NCI-H2029 treated with DMSO at 0.1 percent for 48 hours (cell line): ENCODE measurements at places on chromosomes 7 and 10.

- no peak for DNase-seq
Measured at GRCh38 chr7:42014625-42015618, 222.1 kb downstream of the GLI3 start.

DNA sequence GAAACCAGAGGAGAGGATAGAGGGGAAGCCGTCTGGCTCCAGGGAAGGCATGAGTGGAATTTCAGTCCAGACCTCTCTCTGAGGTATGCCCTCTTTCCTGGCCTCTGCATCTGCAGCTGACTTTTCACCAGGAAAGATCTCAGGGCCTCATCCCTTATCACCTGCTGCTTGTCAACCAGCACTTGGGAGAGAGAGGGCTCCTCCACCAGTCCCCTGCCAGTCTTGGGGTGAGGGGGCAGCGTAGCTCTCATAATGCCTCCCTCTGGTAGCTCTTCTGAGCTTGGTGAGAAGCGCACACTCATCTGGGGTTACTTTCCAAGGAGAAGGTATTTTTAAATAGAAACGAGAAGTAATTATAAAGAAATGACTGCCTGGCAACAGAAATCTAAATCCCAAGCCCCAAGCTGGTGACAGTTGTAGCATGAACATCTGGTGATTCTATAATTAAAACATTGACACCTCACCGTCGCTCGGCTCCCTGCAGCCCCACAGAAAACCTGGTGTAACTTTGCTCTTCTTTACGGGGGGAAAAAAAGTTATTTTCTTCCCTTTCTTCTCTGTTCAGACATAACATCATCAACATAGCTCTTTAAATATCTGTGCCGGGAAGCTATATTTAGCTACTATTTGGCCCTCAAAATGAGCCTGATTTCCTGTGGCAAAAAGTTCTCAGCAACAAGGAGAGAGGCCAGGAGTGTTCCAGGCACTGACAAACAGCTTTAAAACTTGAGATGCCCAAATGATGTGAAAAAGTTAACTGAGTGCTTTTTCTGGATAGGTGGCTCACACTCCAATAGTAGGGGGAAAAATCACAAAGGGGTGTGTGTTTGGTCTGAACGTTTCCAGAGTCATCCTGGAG, 26.9 kb downstream of the HIP1 start:
- DNase-seq, result no peak

- no peak for DNase-seq
Measured at GRCh38 chr10:43282881-43283280, 16.0 kb upstream of the RASGEF1A start.

GRCh38 chr10:58930500-58930899, 245.9 kb upstream of the PHYHIPL start:
- DNase-seq, result no peak

DNA sequence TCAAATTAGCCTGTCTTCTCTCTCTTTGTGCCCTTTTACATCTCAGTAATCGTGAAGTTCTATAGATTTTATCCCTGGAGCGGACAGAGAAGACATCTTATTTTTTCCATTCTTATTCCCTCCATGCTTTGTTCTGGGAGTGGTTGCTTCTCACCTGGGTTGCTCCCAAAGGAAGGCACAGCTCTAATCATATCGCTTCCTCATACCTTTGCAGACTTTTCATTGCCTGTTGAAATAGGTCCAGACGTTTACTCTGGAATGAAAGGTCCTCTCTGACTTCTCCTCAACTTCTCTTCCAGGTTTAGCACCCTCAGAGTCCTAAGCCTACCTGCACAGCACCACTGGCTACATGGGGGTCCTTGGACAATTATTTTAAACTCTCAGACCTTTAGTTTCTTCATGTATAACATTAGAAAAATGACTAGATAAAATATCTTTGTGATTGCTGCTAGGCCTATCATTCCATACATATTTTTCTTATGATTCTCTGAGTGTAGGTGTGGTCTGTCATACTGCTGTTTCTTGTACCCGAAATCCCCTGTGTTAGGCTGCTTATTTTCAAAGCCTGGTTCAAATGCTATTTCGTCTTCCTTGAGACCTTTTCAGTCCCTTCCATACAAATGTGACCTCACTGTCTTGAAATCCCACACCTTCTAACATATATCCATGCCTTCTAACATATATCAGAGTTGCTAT, 418.1 kb downstream of the GFRA1 start:
- DNase-seq, result no peak

DNA sequence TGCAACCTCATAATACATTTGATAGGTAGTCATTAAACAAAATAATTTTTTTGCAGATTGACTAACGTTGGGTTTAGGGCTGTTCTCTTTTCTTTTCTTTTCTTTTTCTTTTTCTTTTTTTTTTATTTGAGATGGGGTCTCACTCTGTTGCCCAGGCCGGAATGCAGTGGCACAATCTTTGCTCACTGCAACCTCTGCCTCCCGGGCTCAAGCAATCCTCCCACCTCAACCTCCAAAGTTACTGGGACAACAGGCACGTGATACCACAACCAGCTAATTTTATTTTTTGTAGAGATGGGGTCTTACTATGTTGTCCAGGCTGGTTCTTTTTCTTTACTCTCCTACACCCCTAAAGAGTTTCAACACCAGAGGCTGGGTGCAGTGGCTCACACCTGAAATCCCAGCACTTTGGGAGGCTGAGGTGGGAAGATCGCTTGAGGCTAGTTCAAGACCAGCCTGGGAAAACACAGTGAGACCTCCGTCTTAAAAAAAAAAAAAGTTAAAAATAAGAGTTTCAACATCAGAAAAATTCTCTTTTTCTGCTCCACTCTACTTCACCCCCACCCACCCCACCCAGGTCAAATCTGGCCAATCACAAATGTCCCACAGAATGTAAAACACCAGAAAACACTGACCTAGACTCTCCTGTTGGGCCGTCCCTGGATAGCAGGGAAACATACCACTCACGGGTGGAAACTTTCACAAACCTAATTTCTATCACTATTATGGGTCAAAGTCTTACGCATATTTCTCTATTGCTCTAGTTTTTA, 3.0 kb downstream of the HIP1 start:
- no peak for DNase-seq

GRCh38 chr7:143393267-143394041, 12.3 kb downstream of the ZYX start:
- no peak for DNase-seq

DNA sequence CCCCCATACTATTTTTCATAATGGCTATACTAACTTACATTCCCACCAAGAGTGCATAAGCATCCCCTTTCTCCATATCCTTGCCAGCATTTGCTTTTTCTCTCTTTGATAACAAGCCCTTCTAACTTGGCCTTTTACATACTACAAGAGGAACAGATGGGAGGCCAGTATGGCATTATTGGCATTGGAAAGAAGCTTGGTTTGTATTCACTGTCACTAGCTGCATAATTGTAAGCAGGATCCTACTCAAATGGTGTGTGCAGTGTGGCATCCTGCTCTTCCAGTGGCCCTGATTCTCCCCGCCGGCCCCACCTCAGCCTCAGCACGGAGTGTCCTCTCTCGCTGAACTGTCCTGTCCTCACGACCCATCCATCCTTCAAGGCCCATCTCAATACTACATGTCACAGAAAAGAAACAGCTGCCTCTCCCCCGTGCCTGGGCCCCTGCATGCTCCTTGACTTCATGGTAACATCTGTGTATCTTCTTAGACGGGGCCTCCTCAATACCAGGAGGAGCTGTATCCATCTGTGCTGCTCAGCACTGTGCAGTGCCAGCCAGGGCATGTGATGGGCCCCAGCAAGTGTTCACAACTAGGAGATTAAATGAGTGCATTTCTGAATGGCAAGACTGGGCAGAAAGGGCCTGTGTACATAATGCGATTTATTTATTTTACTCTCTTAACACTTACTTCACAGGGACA, 205.2 kb downstream of the COBL start:
- no peak for DNase-seq

- no peak for DNase-seq
Measured at GRCh38 chr7:158603773-158604755, 16.4 kb upstream of the PTPRN2 start.

DNA sequence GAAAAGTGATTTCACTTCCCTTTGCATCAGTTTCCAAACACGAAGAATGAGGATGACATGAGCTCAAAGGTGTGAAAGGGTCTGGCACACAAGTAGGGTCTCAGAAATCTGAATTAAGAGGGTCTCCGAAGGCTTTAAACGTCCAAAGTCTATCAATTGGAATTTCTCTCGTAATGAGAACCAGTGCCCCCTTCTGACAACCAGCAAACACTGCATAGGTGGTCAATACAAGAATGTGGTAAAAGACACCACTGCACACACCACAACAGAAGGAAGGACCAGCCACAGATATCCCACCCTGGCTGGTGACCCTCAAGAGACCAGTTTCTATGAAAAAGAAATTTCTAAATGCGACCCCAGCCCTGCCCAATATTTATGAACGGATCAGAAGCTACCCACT, 78.1 kb downstream of the CALN1 start:
- no peak for DNase-seq

- no peak for DNase-seq
Measured at GRCh38 chr7:24980534-24981170, 674 bp upstream of the OSBPL3 start.

DNA sequence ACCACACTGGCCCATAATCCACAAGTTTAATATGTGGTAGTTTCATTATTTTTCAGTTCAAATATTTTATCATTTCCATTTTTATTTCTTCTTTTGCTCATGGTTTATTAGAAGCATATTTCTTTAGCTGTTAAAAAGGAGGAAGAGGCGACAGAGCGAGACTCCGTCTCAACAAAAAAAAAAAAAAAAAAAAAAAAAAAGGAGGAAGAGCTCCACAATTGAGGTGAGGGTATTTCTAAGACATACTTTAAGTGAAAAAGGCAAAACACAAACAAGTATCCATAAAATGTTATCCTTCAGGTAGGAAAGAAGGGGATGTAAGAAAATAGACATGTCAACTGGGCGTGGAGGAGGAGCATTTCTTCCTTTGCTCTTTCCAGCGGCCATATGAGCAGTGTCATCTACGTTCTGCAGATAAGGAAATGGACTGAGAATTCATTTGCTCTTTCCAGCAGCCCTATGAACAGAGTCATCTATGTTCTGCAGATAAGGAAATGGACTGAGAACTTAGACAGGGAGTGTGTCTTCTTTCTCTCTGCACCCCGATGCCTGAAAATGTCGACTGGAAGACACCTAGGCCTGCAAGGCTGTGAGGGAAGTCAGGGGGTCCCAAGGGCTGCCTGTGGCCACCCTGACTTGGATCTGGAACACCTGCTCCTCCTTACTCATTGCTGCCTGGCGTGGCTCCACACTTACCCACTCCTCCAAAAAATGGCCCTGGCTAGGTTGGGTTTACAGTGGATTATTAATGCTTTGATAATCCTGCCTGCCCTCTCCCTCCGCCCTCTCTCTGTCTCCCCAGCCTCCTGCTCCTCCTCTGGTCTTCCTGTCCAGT, 18.9 kb upstream of the RAMP3 start:
- no peak for DNase-seq

- DNase-seq, result peak; percentile 53
Measured at GRCh38 chr10:63388421-63389031, 77.3 kb downstream of the JMJD1C start.

DNA sequence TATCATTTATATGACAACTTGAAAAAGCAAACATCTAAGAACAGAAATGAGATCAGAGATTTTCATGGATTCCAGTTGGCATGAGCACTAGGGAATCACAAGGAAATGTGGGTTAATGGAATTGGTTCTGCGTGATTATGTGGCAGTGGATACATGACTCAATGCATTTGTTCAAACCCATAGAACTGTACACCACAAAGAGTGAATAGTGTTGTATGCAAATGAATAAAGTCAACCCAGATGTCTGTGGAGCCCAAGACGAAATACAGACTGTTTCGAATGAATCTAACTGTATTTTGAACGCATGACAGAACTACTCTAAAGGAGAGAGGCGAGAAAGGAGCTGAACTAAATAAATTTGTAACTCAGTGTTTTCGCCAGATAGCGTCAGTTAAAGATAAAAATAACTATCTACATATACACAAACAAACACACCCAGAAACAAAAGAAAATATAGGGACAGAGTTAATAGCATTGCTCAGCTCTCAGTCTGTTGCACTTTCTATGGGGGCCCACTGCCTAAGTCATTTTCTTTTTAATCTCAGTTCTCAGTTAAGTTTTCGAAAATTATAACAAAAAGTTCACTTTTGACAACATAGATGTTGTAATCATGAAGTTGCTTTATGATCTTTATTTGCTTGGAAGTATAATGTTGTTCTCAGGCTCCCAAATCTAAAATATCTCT, 636.7 kb upstream of the SEMA3D start:
- DNase-seq, result no peak

DNA sequence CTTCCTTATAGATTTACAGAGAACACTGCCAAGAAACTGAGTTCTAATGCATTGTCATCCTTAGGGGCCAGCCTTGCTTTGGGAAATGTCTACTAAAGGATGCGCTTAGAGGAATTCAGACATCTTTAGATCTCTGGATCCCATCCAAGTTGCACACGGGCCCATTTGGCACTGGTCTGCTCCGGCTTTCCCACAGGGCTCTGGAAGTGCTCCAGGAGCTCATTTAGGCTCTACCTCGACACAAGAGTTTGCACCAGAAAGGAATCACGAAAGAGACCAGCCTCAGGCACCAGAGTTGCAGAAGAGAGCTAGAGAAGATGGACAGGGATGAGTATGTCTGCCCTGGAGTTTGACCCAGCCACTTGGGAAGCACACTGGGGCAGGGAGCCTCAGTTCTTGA, 150.1 kb upstream of the TMEM72 start:
- peak; percentile 13 for DNase-seq

- DNase-seq, result no peak
Measured at GRCh38 chr10:118918116-118918515, 111.4 kb upstream of the NANOS1 start.

- no peak for DNase-seq
Measured at GRCh38 chr7:141598408-141598807, 47.2 kb downstream of the AGK start.

GRCh38 chr10:114767101-114767985, 54.2 kb upstream of the FHIP2A start:
- no peak for DNase-seq

GRCh38 chr10:96556003-96556402, 30.8 kb downstream of the TM9SF3 start:
- no peak for DNase-seq

DNA sequence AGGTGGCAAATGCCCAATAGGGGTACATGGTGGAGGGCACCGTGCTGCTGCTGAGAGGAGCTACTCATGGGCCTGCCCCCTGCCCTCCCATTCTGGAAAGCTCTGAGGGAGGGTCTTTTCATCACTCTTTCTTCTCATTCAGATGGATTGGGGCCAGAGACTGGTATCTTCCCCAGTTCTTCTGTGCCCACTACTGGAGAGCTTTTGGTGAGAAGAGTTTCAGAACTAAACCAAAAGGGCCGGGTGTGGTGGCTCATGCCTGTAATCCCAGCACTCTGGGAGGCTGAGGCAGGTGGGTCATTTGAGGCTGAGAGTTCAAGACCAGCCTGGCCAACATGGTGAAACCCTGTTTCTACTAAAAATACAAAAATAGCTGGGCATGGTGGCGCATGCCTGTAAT, 12.5 kb downstream of the ADRA2A start:
- no peak for DNase-seq
